ENCODE measurements at places on chromosomes 4 and X. TPM values are rescaled to one million over a fixed set of nuclear protein-coding genes. Genes with fewer than 3 reads are reported as not detected.

GRCh38 chr4:20723019-20723418, 22.8 kb downstream of the PACRGL start:
- H3K27me3 ChIP-seq, result no peaks in the 10 kb centered on the region
- no peak for DNase-seq
- no peaks in the 10 kb centered on the region for H3K4me1 ChIP-seq
- H3K4me3 ChIP-seq, result no peak overlapping the region
- no peaks in the 10 kb centered on the region for H3K36me3 ChIP-seq

GRCh38 chr4:40828661-40829060, 78.9 kb downstream of the NSUN7 start:
- no peak for DNase-seq
- no peaks in the 10 kb centered on the region for H3K27me3 ChIP-seq
- no peak overlapping the region for H3K27ac ChIP-seq
- H3K36me3 ChIP-seq, result peaks cover 23% of the 10 kb centered on the region
- H3K4me3 ChIP-seq, result no peak overlapping the region

- no peaks in the 10 kb centered on the region for H3K36me3 ChIP-seq
- no peak overlapping the region for H3K4me3 ChIP-seq
- H3K27ac ChIP-seq, result no peak overlapping the region
- DNase-seq, result no peak
These were observed 30.5 kb upstream of the NSG1 start for GRCh38 chr4:4356106-4357041.

- no peak overlapping the region for H3K4me3 ChIP-seq
- no peaks in the 10 kb centered on the region for H3K4me1 ChIP-seq
- no peaks in the 10 kb centered on the region for H3K27me3 ChIP-seq
- no peak overlapping the region for H3K27ac ChIP-seq
These were observed 160.3 kb upstream of the VEGFC start for GRCh38 chr4:176953021-176953420.

DNA sequence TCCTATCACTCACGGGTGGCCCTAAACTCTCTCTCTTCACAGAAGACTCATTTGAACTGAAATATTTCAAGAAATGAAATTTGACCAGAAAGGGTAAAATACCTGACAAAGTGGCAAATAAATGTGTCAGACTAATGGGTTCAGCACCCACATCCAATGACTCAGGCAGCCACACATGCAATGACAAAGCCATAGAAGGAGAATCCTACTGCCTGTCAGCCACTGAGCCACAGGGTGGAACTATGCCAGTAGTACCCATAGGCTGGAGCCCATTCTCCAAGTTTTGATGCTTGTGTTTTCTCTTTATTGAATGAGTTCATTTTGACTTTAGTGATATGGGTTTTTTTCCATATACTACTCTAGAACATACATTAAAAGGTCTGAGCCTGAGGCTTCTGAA, 179.0 kb downstream of the BEND2 start:
- H3K27ac ChIP-seq, result no peak overlapping the region
- H3K27me3 ChIP-seq, result no peaks in the 10 kb centered on the region
- peaks cover 4% of the 10 kb centered on the region for H3K4me1 ChIP-seq
- H3K4me3 ChIP-seq, result no peak overlapping the region

DNA sequence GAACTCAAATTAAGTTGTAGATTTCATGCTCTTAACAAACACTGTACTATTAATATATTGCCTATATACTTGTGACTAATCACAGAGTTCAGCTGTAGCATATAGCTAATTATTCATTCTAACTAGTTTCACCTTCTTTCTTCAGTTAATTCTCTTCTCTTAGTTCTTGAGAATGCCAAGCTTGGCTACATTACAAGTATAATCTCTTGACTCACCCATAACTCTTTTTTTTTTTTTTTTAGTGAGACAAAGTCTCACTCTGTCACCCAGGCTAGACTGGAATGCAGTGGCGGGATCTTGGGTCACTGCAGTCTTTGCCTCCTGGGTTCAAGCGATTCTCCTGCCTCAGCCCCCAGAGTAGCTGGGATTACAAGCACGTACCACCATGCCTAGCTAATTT, 5.4 kb downstream of the KLHL5 start:
- no peaks in the 10 kb centered on the region for H3K4me1 ChIP-seq
- no peaks in the 10 kb centered on the region for H3K27me3 ChIP-seq
- no peaks in the 10 kb centered on the region for H3K36me3 ChIP-seq

DNA sequence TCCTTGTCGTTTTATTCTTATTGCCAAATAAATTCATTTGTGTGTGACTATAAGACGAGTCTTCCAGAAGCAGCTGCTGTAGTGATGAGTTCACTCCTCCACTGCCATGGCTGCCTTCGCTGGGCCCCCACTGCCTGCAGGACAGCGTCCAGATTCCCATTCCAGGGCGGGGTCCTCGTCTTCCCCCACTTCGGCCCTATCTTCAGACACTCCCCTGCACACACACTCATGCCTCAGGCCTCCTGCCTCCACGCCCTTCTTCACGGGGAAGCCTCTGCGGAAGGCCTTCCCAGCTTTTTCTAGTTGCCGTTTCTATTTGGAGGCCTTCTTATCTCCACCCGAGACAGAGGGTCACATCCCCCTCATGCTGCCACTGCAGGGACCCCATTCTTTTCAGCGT, 80.4 kb downstream of the SHROOM2 start:
- no peak overlapping the region for H3K4me3 ChIP-seq
- peaks cover 9% of the 10 kb centered on the region for H3K4me1 ChIP-seq
- no peak overlapping the region for H3K27ac ChIP-seq

- no peak overlapping the region for H3K4me3 ChIP-seq
- no peaks in the 10 kb centered on the region for H3K36me3 ChIP-seq
- H3K27ac ChIP-seq, result no peak overlapping the region
- no peak for DNase-seq
These were observed 11.4 kb downstream of the NR3C2 start for GRCh38 chr4:148430854-148431253.

- no peaks in the 10 kb centered on the region for H3K36me3 ChIP-seq
- no peak overlapping the region for H3K4me3 ChIP-seq
- H3K4me1 ChIP-seq, result no peaks in the 10 kb centered on the region
These were observed 9.4 kb upstream of the AP1S2 start for GRCh38 chrX:15864023-15864422.

- H3K27me3 ChIP-seq, result no peaks in the 10 kb centered on the region
- no peaks in the 10 kb centered on the region for H3K36me3 ChIP-seq
- no peak for DNase-seq
- no peak overlapping the region for H3K4me3 ChIP-seq
- H3K27ac ChIP-seq, result no peak overlapping the region
- no peaks in the 10 kb centered on the region for H3K4me1 ChIP-seq
These were observed 227.9 kb upstream of the PITX2 start for GRCh38 chr4:110850461-110851442.

- H3K36me3 ChIP-seq, result no peaks in the 10 kb centered on the region
- peaks cover 4% of the 10 kb centered on the region for H3K4me1 ChIP-seq
- H3K27me3 ChIP-seq, result no peaks in the 10 kb centered on the region
- no peak overlapping the region for H3K4me3 ChIP-seq
These were observed 521.5 kb upstream of the FTHL17 start for GRCh38 chrX:31593353-31593752.

DNA sequence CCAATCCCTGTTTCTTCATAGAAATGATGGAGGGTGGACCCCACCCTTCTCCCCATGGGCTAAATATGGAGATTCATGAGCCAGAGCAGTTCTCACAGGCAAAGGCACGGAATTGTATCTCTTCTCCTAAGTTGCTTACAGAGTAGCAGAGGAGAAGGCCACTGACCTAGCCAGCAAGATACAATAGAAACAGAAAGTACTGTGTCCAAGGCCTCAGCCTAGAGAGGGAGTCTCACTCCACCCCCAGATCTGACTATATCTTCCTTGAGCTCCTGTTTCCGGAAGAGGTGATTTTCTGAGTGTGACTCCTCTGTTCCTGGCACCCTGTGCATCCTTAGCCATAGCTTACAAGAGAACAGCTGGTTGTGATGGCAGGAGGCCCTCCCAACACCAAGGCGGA, at the start of gene FATE1:
Gene FATE1, plus strand, starts transcription at position 284 of the 400 bp plus-strand sequence. Its CDS starts 85 bp downstream, at position 369.
- H3K27me3 ChIP-seq, result no peaks in the 10 kb centered on the region
- H3K27ac ChIP-seq, result no peak within 1 kb of the TSS
- H3K4me1 ChIP-seq, result no peaks in the 10 kb centered on the region
- no peak for DNase-seq

GRCh38 chr4:142112451-142112850, 476.1 kb downstream of the IL15 start:
- no peak for DNase-seq
- no peaks in the 10 kb centered on the region for H3K27me3 ChIP-seq
- H3K27ac ChIP-seq, result no peak overlapping the region
- no peak overlapping the region for H3K4me3 ChIP-seq
- H3K4me1 ChIP-seq, result no peaks in the 10 kb centered on the region
- peaks cover 15% of the 10 kb centered on the region for H3K36me3 ChIP-seq

DNA sequence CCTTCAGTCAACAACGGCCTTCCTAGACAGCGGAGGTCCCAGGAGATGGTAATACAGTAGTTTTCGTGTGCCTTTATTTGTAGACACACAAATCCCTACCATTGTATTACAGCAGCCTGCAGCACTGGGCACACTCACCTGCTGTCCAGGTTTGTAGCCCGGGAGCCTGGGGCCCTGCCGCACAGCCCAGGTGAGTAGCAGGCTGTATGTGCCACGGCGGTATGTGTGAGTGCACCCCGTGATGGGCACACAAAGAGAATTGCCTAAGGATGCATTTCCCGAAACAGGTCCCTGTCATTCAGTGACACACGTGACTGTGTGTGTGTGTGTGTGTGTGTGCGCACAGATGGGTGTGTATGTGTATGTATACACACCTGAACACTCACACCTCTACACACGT, 8.1 kb upstream of the SLC25A6 start:
- no peak overlapping the region for H3K27ac ChIP-seq
- no peaks in the 10 kb centered on the region for H3K4me1 ChIP-seq
- no peak overlapping the region for H3K4me3 ChIP-seq
- H3K27me3 ChIP-seq, result no peaks in the 10 kb centered on the region
- no peak for DNase-seq

DNA sequence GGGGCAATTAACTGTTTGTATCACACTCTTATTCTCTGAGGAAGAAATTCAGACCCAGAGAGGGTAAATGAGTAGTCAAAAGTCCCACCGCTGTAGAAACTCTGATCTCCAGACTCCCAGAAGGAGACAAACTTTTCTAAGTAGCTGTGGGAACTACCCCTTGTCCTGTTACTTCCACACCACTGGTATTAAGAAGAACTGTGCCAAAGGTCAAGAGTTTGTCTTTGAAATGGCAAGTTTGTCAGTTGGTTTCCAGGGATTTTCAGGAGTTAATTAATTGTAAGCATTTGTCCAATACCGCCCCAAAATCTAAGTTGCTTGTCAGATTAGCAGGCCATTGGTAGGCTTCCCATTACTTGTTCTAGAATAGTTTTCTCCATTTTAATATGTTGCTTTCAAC, 85.7 kb downstream of the GC start:
- H3K36me3 ChIP-seq, result no peaks in the 10 kb centered on the region
- no peaks in the 10 kb centered on the region for H3K27me3 ChIP-seq
- no peak for DNase-seq
- H3K27ac ChIP-seq, result no peak overlapping the region
- no peak overlapping the region for H3K4me3 ChIP-seq

DNA sequence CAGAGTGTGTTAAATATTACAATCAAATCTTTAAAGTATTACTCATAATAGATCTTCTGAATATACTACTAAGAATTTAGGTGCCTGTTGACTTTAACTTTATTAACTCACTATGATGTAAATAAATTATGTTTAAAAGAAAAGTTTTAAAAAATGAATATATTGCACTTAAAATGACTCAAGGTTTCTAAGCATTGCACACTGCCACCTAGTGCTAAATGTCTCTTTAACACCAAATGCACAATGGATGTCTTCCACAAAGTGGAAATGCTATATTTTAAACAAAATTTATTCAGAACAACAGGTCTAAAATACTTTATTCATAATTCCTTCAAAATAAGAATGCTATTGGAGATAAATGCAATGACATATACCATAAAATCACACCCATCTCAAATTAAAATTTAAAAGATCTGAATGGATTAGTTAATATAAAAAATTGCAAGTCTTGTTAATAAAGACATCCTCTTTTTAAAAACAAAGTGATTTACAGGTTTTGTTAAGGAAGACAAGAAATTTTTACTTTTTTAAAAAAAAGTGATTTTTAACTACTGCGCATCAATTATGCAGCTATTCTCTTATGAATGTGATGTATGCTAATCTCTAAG, 5.5 kb downstream of the INPP4B start:
- peaks cover 4% of the 10 kb centered on the region for H3K4me1 ChIP-seq
- no peak overlapping the region for H3K4me3 ChIP-seq
- no peak overlapping the region for H3K27ac ChIP-seq
- peaks cover 7% of the 10 kb centered on the region for H3K27me3 ChIP-seq

DNA sequence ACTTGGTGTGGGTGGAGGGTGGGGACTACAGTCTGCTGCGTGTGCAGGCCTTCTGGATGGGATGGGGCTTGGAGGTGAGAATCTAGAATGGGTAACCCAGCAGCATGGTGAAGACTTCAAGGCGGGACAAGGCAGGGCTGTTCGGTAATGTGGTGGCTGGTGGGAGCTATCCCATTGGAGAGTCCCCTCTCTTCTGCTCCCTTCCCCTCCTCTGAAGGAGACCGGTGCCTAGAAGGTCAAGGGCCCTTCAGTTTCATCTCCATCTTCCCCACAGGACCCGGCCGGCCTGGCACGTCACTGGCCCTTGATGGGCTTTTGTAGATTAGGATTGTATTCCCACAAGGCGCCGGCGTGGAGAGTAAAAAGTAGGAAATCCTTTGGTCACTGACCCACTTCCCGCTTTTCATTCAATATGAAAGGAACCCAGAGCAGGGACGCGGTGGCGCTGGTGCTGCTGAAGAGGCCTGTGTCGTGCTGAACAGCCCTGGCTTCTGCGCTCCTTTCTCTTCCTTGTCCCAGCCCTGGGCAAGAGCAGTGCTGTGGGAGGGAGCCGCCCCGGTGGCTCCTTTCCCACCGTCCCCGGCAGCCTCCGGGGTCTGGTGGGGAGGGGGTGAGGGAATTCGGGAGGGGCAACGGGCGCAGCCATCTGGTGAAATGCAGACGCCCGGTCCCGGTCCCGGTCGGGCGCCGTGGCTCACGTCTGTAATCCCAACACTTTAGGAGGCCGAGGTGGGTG, 7.3 kb upstream of the HMGB3 start:
- H3K4me1 ChIP-seq, result no peaks in the 10 kb centered on the region
- H3K36me3 ChIP-seq, result no peaks in the 10 kb centered on the region
- no peak for DNase-seq
- no peak overlapping the region for H3K27ac ChIP-seq
- no peaks in the 10 kb centered on the region for H3K27me3 ChIP-seq
- H3K4me3 ChIP-seq, result no peak overlapping the region

- no peaks in the 10 kb centered on the region for H3K36me3 ChIP-seq
- no peaks in the 10 kb centered on the region for H3K4me1 ChIP-seq
- no peak for DNase-seq
- no peaks in the 10 kb centered on the region for H3K27me3 ChIP-seq
These were observed at the start of gene PDE6B for GRCh38 chr4:624705-625590. Gene PDE6B (plus strand): TSS chr4:625573. CDS start chr4:625627, 54 bp downstream.

GRCh38 chr4:139851133-139851532, 185.5 kb downstream of the MGST2 start:
- no peaks in the 10 kb centered on the region for H3K4me1 ChIP-seq
- no peaks in the 10 kb centered on the region for H3K27me3 ChIP-seq
- no peaks in the 10 kb centered on the region for H3K36me3 ChIP-seq

GRCh38 chrX:155048977-155049619, 21.8 kb downstream of the CMC4 start:
- no peak for DNase-seq
- no peak overlapping the region for H3K4me3 ChIP-seq
- no peaks in the 10 kb centered on the region for H3K27me3 ChIP-seq
- H3K4me1 ChIP-seq, result no peaks in the 10 kb centered on the region

The CCDC149 gene
- 2.0 TPM for polyA plus RNA-seq

The SMIM31 gene
- polyA plus RNA-seq, result not detected

The VCX3A gene
- not detected for polyA plus RNA-seq

The PTCHD1 gene
- polyA plus RNA-seq, result not detected

The FNIP2 gene
- polyA plus RNA-seq, result 11.4 TPM

The CXCL10 gene
- polyA plus RNA-seq, result 0.72 TPM

The STARD8 gene
- polyA plus RNA-seq, result 0.09 TPM

The RXFP1 gene
- polyA plus RNA-seq, result not detected

The SULT1E1 gene
- 1.2 TPM for polyA plus RNA-seq
